CD4-positive, alpha-beta T cell treated with Interleukin-12 subunit alpha and Interleukin-12 subunit beta, for 1 hour (primary cell): ENCODE measurements at places on chromosomes 16 and 17.

DNA sequence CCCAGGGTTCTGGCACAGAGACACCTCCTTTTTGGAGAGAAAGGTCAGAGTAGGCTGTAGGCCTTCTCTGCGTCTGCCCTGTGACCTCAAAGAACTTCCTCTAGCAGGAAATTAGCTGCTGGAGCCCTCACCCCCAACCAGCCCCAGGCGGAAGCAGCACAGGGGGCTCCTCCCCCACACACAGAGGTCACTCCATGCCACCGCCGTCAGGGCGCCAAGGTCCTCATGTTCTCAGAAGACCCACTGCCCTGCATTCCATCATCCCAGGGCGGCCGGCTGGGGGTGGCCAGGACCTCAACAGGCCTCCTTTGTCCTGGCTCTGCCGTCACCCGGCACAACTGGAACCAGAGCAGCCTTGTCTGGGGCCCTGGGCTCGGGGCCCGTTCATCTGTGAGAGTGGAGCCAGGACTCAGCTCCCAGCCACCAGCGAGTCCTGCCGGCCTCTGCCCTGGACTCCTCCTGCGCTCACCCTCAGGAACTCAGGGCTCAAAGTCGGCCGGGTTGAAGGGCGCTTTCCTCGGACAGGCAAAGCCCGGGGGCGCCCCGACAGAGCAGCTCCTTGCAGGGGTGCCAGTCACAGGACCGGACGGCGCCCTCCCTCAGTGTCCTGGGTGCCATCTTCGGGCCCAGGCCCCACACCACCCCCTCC is 1.2 kb downstream of the TMC6 start:
- DNase-seq, result peak; percentile 79

GRCh38 chr17:74467221-74467951 is 952 bp downstream of the CD300A start:
- peak; percentile 32 for DNase-seq

- peak; percentile 77 for DNase-seq
Observed at GRCh38 chr17:77609553-77610517, 348.7 kb upstream of the TNRC6C start.

DNA sequence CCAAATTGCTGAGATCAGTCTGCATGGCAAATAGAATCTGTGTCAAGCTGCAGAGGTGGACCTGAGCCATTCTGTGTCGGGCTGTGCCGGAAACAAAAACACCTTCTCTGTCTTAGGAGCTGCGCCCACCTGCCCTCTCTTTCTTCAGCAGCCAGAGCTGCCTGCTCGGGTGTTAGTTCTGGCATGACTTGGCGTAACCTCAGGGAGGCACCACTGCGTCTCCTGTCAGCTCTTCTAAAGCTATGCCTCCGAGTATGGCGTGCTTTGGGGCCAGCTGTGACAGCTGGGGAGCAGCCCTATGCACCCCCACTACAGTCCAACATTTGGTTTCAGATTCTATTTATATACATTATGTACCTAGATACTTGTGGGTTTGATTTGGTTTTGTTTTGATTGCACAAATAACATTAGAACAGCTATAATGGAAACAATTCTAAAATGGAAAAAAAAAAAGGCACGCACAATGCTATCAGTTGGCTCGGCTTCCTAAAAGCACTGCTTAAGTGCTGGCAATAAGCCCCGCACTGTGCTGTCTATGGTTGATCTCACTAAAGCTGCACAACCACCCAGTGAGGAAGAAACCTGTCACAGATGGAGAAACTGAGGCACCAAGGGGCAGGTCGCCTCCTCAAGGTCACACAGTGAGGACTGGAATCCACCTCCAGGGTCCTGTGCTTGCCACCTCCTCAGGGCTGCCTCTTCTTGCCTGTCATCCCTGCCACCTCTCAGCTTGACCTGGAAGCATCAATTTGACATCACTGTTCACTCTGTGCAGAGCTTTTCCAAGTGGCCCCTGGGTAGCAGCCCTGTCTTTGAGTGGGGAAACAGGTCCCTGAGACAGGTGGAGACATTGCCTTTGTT is 18.7 kb upstream of the ADGRG1 start:
- DNase-seq, result peak; percentile 60

- DNase-seq, result no peak
Observed at GRCh38 chr17:12815642-12816141, 26.4 kb downstream of the ARHGAP44 start.
